ENCODE measurements at places on chromosomes 7 and 10. TPM values are rescaled to one million over a fixed set of nuclear protein-coding genes. Genes with fewer than 3 reads are reported as not detected.

GRCh38 chr7:83519240-83519639 lies 129.7 kb downstream of the SEMA3E start:
- DNase-seq, result no peak

- DNase-seq, result no peak
These were observed 104.6 kb upstream of the GDF10 start for GRCh38 chr10:47195274-47195885.

Gene AOC1
- not detected for total RNA-seq

DNA sequence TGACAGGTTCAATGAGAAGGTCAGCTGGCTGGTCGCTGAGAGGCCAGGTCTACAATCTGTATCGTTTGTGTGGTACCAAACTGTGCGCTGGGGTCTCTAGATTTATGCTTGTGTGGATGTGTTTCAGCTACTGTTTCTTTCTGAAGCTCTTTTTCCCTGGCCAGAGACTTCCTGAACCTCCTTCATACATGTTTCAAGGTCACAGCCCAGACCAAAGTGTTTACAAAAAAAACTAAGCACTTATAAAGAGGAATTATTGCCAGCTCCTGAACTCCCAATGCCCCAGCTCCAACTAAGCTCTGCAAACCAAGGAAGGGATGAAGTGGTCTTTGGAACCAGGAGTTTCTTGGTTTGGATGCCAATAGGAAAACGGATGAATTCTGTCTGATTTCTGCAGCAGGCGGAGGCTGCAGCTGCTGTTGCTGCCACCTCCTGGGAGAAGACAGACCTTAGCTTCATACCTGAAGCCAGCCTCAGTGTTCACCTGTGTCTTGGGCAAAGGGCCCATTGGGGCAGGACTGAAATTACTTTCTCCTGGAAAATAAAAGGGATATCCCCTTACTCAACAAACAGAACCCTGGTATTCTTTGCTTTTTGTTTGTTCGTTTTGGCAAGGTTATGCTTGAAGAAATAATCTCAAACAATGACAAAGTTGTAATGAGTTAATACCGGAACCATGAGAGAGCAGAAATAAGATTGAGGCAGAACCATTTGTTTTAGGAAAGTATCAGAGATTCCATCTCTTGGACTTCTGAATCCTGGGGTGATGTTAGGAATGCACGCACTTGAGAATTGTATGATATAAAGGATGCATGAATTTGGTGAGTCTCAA lies 24.6 kb upstream of the MKLN1 start:
- peak; percentile 66 for DNase-seq

Gene OR2A42
- 0.49 TPM for total RNA-seq

GRCh38 chr10:97916586-97916985 lies 66.9 kb downstream of the GOLGA7B start:
- peak; percentile 69 for DNase-seq

Gene CYP2W1
- not detected for total RNA-seq

DNA sequence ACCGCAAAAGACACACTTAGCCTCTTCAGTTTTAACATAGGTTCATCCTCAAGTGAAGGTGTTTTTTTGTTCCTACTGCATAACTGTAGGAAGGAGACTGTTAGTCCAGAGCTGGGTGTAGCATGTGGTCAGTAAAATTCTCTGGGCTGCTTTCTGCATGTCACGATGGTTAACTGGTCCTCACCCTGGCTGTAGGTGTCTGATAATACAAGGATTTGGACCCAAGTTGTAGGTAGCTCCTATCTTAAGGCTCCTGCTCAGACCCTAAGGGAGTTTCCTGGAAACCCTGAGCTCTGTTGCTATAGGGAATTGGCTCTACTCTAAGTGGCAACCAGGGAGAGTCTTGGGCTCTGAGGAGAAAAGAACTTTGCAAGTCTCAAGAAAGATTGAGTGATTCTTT lies 112.9 kb downstream of the SAMD9 start:
- DNase-seq, result no peak

DNA sequence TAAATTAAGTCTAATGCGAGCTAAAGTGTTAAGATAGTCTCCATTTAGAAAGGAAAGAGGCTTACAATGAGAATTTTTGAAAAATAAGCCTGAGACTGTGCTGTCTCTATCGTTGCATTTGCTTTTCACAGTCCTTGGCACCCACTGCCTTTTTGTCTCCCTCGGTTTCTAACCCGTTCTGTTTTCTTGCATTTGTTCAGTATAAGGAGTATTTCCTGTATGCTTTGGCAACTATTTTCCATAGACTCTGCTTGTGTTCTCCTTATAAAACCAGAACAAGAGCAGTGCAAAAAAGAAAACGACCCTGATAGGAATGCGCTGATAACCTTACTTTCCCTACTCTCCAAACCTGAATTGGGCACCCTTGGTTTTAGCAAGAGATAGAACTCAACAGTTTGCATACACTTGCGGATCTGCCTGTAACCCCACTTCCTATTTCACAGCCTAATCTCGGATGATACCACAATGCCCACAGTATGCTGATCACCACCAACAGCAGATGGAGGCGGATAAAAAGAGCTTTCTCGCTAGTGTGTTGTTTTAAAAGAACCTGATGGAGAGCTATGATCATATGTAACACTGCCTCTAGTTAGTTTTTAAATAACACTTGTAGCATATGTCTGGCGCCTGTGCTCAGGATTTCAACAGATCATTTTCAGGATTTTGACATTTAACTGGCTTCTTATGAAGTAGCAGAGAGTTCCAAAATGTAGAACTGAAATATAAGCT lies 1.6 kb upstream of the ARHGAP12 start:
- DNase-seq, result no peak

GRCh38 chr7:111678986-111679385 lies 116.7 kb upstream of the IMMP2L start:
- DNase-seq, result no peak

GRCh38 chr7:42877862-42878261 lies 34.0 kb downstream of the C7orf25 start:
- no peak for DNase-seq

Gene CC2D2B
- total RNA-seq, result 2.0 TPM

Gene FAM237B
- total RNA-seq, result not detected

- DNase-seq, result peak; percentile 79
These were observed 75.1 kb downstream of the MAD1L1 start for GRCh38 chr7:2157473-2158279.

DNA sequence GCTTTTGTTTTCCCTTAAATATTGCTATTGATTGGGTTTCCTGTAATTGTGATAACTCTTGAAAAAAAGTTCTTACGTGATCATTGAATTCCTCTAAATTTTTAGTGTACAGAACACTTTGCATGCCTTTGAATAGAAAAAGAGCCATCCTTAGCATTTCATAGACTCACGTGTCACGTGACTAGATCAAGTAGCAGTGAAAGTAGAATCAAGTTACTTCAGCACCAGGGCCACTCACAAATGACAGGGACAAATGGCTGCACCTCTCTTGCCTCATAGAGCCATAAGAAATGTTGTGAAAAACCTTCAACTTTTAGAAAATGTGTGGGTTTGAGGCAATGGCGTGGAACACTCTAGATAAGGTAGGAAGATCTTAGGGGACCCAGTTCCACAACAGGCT lies 203.8 kb downstream of the ZEB1 start:
- DNase-seq, result no peak

GRCh38 chr10:95785942-95786669 lies 30.1 kb downstream of the ENTPD1 start:
- no peak for DNase-seq

Gene GLUD1
- 199 TPM for total RNA-seq

DNA sequence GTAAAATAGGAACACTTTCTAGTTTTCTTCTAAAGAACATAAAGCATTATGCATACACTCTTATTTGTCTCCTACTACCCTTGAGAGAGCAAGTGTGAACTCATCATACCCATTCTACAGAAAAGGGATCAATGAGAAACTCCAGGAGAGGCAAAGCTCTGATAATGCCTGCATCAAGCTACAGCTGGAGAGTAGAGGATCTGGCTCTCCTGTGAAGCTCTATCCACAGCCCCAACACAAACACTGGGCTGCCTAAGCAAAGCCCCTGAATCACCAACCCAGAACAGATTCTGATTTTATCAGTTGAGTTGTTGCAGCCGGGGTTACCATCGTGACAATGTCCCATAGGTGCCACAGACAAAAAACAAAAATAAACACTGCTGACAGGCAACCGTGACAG lies 74.9 kb downstream of the NUDCD3 start:
- DNase-seq, result peak; percentile 61

All from thyroid gland (tissue), 4 donors.